NK-92 treated with Interleukin-12 subunit alpha and Interleukin-12 subunit beta, amount 100 ng/mL, for 24 hours (cell line): ENCODE measurements at places on chromosomes 4 and X.

DNA sequence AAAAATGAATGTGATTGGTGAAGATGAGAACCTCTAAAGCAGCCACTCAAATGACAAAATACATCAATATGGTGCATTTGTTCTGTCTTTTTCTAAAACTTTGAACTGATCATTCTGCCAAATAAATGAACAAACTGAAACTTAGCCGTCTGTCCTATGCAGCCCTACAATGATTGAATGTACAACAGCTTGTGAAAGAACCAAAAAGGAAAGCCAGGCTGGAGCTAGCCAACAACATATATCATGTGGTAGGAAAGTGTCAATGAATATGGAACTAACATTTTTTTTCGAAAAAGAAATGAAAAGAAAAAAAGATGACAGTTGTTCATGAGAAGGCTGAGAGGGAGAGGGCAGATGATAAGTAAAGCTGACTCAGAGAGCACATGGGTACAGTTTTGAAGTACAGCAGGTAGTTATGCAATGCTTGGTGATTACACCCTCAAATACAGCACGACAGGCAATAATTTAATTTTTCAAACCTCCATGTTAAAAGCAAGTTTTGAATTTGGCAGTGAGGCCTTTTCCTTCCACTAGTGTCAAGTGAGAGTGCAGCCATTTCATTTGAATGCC, 21.2 kb upstream of the SLC7A11 start:
- no peak for DNase-seq

GRCh38 chrX:72046447-72046846, 85.3 kb downstream of the RTL5 start:
- DNase-seq, result no peak

GRCh38 chr4:13917015-13917414, 289.5 kb upstream of the BOD1L1 start:
- no peak for DNase-seq

- no peak for DNase-seq
Measured at GRCh38 chrX:2468261-2469195, 32.2 kb downstream of the DHRSX start.

- no peak for DNase-seq
Measured at GRCh38 chr4:168811786-168812651, 198.0 kb downstream of the CBR4 start.

GRCh38 chr4:53865054-53865453, 199.4 kb downstream of the CHIC2 start:
- DNase-seq, result no peak

GRCh38 chr4:145098675-145099037, 545 bp downstream of the ABCE1 start:
- no peak for DNase-seq

DNA sequence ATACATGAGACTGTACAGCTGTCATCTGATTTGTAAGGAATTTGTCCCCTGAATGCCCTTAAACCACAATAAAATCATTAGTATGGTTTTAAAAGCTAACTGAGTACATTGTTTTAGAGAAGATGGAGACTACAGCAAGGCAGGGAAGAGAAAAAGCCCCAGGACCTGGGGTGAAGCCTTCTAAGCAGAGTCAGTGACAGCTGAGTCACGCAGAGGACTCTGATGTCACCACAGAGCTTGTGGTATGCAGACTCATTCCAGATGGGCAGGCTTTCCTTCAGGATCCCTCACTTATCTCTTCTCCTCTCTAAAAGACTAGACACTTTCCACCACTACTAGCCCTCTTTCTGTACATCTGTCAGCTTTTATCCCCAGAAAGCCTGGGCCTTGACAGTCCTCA, 97.1 kb upstream of the ATOH1 start:
- DNase-seq, result no peak

DNA sequence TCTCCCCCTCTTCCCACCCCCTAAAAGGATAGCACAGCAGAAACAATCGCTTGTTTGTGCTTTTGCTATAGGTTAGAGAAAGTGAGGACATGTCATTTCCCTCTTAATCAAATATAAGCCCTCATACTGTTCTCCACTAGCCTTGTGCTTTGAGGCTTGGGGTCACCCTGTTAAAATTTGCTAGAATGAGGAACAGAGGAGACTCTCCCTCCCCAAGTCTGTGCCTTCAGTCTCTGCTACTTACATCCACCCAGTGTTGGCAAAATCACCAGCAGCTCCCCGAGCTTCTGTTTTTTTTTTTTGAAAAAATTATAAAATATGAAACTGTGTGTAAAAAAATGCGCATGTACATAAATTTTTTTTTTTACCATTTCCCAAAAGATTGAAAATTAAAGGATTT, 19.3 kb downstream of the KLF3 start:
- DNase-seq, result no peak

DNA sequence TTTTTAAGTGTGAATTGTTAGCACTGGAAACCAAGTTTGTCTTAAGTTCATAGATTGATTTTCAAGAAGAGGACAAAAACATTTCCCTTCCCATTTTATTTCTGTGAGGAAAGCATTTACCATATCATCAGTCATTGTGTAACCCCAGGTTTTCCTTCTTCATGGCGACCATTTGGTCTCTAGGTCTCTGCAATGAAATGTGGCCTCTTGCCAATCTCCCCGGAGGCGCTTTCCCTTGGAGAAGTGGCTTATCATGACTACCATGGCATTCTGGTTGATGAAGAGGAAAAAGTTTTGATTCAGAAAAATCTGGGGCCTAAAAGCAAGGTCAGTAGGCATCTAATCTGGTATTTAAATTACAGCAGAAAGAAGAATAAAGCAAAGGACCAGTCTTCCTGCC, 54.4 kb downstream of the ADD1 start:
- DNase-seq, result no peak

- DNase-seq, result no peak
Measured at GRCh38 chrX:33298622-33299021, 87.3 kb upstream of the DMD start.

GRCh38 chrX:45011131-45011530, 138.1 kb downstream of the KDM6A start:
- no peak for DNase-seq

DNA sequence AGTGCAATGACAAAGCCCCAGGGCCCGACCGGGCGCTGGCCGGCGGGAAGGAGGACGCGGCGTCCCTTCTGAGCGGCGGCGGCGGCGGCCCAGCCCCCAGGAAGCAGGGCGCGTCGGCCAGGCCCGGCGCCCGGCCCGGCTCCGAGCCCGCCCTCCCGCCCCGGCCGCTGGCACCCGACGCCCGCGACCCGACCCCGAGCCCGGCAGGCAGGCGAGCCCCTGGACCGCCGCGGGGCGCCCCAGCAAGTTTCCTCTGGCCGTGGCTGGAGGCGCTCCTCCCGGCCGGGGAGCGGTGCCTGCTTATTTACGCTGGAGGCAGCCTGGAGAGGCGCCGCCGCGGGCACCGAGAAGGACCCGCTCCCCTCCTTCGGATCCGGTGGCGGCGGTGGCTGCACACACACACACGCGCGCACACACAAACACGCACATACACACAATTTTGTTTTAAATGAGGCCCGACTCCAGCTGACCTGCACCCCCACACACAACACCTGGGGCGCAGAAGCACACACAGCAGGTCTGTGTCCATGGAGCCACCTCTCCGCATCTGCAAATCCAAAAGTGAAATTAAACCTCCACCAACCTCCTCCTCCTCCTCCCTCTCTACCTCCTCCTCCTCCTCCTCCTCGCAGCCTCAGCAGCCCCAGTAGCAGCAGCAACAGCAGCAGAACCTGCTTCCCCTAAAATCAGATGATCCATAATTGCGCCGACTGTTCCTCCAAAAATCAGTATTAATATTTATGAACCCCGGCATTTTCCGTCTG, 669 bp downstream of the IRF2 start:
- peak; percentile 46 for DNase-seq

GRCh38 chr4:17491196-17491595, 20.7 kb downstream of the QDPR start:
- no peak for DNase-seq

DNA sequence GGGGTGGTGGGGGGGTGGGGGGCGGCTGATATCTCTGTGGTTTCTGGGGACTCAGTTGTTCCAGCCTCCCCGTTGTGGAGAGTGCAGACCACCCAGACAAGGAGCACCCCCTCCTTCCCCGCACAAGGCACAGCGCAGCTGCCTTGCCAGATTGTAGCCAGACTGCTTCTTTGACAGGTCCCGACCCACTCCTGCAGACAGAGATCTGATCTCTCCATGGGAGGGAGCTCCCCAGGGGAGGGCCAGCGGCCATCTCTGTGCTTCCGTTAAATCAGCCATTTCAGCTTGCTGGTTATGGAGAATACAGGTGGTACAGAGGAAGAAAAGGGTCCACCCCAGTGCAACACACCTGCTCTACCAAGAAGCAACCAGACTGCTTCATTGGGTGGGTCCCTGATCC, 80.8 kb downstream of the FGF16 start:
- DNase-seq, result no peak

DNA sequence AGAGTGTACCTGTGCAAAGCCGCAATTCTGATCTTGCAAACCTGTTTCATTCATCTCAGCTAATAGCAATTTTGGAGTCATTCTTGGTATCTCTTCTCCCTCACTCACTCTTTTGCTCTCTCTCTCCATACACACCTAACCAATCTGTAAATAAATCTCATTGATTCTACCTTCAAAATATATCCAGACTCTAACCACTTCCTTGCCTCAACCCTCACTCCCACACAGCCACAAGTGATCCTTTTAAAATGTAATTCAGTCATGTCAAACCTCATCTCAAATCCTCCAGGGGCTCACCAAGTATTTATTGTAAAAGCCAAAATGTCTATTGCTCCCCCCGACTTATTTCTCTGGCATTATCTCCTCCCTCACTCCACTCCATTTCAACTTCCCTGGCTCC, 51.7 kb upstream of the SLC10A4 start:
- no peak for DNase-seq

DNA sequence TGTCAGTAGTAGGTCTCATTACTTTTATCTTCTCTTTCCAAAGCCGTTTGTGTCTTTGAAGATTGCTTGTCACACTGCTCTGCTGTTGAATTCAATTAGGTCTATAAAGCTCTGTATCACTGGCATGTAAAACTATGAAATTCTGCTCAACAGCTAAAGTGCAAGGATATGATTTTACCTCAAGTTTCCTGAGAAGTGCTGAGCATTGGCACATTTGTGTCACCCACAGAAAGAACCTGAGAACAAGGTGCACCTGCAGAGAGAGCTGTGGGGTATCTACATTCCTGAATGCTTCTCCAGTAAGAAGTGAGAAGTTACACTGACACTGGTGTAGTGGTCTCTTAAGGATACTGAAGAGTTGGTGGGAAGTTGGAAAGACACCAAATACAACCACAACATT, 274.0 kb downstream of the INPP4B start:
- no peak for DNase-seq
